Esophagus muscularis mucosa (tissue), 4 donors: ENCODE measurements at places on chromosomes 7 and 10. TPM values are rescaled to one million over a fixed set of nuclear protein-coding genes. Genes with fewer than 3 reads are reported as not detected.
A peak's percentile ranks its signal among the peaks of the same experiment; 100 is the strongest.

DNA sequence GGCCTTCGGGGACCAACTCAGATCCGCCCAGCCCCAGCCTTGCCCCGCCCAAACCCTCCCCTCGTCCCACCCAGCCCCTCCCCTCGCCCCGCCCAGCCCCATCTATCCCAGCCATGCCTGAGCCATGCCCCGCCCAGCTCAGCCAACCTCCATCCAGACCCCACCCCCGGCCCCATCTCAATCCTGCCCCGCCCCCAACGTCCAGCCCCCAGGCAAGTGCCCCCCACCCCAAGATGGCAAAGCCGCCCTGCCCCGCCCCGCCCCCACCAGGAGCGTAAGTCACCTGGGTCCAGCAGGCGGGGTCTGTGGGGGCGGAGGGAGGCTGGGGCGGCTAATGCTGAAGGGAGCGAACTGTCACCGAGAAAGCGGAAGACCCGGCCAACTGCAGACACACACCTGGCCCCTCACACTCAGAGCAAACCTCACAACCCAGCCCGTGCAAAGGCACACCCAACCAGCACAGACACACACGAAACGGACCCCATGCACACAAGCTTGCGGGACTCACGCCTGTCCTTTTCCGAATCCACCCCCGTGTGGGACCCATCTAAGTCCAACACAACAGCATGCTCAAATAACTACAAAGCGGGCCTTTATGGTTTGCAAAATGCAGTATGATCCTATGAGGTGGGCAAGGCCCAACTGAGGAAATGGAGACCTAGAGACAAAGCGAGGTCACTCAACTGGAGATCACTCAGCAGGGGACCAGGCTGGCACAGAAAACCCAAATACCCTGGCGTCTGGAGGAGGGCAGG, 11.5 kb upstream of the OGA start:
- peak overlapping the region; percentile 29 for H3K27ac ChIP-seq
- H3K4me3 ChIP-seq = peak overlapping the region; percentile 61
- no peaks in the 10 kb centered on the region for H3K36me3 ChIP-seq
- H3K27me3 ChIP-seq = no peaks in the 10 kb centered on the region
- peaks cover 31% of the 10 kb centered on the region for H3K4me1 ChIP-seq
- DNase-seq = no peak

DNA sequence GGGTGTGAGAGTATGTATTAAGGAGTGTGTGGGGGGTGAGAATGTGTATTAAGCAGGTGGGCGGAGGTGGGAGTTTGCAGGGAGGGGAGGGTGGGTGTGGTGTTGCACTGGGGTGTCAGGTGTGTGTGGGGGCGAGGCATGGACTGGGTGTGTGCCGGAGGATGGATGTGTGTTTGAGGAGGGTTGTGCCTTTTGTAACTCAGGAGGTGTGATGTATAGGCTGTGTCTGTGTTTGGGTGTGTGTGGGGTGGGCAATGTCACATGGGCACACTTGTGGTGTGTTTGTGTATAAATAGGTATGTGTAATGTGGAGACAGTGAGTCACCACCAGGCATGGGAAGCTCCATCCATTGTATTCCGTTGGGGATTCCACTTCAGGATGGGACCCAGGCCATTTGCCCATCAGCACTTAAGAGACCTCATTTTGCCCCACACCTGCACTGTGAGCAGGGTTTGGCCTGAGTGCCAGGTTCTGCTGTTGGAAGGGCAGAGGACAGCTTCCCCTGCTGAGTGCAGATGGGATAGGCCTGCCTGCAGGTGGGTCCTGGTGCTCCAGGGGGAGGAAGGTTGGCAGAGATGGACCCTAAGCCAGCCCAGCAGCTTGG, 5.8 kb downstream of the UNC5B start:
- no peak for DNase-seq
- peak overlapping the region; percentile 62 for H3K4me3 ChIP-seq
- H3K4me1 ChIP-seq = peaks cover 37% of the 10 kb centered on the region
- no peaks in the 10 kb centered on the region for H3K36me3 ChIP-seq

DNA sequence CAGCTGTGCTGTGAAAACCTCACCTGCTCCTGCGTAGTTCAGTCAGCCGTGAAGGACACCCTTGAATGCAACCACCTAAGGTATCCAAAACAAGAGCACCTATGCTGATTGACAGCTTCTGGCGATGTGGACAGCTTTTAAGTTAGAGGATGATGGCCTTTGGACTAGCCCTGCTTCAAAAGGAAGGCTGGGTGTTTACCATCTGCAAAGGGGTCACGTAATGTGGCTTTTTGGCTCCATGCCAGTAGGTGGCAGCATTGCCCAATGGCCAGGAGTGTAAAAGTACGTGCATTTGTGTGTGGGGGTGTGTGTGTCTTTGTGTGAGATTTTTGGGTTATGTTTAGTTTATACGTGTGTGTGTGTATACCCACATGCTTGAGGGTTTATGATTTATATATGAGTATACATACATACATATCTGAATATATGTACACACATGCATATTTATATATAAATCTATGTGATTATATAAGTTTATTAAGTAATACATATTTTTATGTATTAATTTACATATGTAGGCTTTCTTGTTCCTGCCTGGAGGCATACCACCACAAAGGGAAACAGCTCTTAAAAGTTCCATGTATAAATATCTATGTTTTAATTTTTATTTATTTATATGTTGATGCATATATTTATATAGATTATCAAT, 236.3 kb upstream of the ANKRD30A start:
- H3K27ac ChIP-seq = no peak overlapping the region
- no peaks in the 10 kb centered on the region for H3K4me1 ChIP-seq
- no peaks in the 10 kb centered on the region for H3K27me3 ChIP-seq
- H3K4me3 ChIP-seq = no peak overlapping the region
- DNase-seq = no peak
- no peaks in the 10 kb centered on the region for H3K36me3 ChIP-seq

The VPS37D gene
- total RNA-seq = 3.5 TPM

DNA sequence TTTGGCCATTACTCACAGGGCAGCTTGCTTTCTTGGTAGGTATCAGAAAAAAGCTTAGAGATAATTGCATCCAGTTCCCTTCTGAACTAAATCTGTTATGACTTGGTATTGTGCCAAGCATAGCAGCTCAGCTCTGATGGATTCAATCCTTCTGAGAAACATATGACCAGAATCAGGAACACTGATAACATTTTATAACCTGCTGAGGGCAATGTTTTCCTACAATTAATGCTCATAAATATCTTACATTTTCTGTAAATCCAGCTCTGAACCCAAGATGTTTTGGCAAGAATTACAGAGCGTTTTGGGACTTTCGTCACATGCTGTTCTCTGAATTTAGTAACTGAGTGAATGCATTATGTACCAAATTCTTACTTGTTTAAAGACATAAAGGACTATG, 167.8 kb downstream of the KIF20B start:
- H3K27me3 ChIP-seq = no peaks in the 10 kb centered on the region
- H3K27ac ChIP-seq = no peak overlapping the region
- H3K4me3 ChIP-seq = no peak overlapping the region
- H3K4me1 ChIP-seq = no peaks in the 10 kb centered on the region
- no peaks in the 10 kb centered on the region for H3K36me3 ChIP-seq

The ZNRF2 gene
- total RNA-seq = 16.9 TPM

The NUDT13 gene
- total RNA-seq = 3.4 TPM

- H3K27me3 ChIP-seq = no peaks in the 10 kb centered on the region
- peak overlapping the region; percentile 87 for H3K27ac ChIP-seq
- peaks cover 14% of the 10 kb centered on the region for H3K36me3 ChIP-seq
Observed at GRCh38 chr7:10939237-10939910, 34.3 kb upstream of the PHF14 start.

DNA sequence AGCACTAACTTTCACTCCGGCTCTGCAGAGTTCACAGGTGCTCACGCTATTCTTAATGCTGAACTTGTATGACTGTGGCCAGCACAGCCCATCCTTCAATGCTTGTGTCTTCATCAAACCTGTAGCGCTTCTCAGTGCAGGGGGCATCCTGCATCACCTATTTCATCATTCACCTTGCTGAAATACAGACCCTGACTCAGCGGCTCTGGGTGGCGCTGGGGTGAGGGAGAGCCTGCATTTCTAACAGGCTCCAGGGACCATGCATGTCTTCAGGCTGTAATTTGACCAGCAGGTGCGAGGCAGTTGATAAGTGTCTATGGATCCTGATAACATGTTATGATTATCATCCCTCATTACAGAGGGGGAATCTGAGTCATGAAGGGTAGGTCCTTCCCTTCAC, 89.3 kb downstream of the VOPP1 start:
- no peak overlapping the region for H3K4me3 ChIP-seq
- peaks cover 34% of the 10 kb centered on the region for H3K36me3 ChIP-seq
- no peaks in the 10 kb centered on the region for H3K4me1 ChIP-seq
- no peak overlapping the region for H3K27ac ChIP-seq

GRCh38 chr7:155667241-155667829, 22.9 kb downstream of the RBM33 start:
- peaks cover 2% of the 10 kb centered on the region for H3K36me3 ChIP-seq
- H3K27ac ChIP-seq = no peak overlapping the region
- no peaks in the 10 kb centered on the region for H3K27me3 ChIP-seq
- H3K4me1 ChIP-seq = peaks cover 59% of the 10 kb centered on the region

- H3K36me3 ChIP-seq = no peaks in the 10 kb centered on the region
- peak overlapping the region; percentile 51 for H3K4me3 ChIP-seq
- peaks cover 61% of the 10 kb centered on the region for H3K4me1 ChIP-seq
- DNase-seq = no peak
- H3K27me3 ChIP-seq = peaks cover 78% of the 10 kb centered on the region
Observed at GRCh38 chr10:8052956-8053445, 1.5 kb upstream of the GATA3 start.

GRCh38 chr7:108813251-108814014, 243.8 kb downstream of the DNAJB9 start:
- H3K36me3 ChIP-seq = no peaks in the 10 kb centered on the region
- H3K4me1 ChIP-seq = no peaks in the 10 kb centered on the region
- DNase-seq = no peak
- no peak overlapping the region for H3K27ac ChIP-seq

DNA sequence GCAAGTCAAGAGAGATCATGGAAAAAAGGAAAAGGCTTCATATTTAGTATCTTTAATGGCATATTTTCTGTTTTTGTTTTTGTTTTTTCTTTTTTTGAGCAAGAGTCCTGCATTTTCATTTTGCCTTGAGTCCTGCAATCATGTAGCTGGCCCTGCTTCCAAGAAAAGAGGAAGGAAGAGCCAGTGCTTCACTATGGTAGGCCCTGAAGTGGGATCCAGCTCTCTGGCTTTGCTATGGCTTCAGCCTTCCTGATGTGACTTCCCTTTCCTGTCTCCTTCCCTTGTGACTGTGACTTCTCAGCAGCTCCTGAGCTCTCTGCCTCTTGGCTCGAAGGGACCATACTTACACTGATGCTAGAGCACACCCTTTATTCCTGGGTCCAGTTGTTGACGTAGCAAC, 512.3 kb downstream of the INHBA start:
- no peaks in the 10 kb centered on the region for H3K4me1 ChIP-seq
- no peaks in the 10 kb centered on the region for H3K36me3 ChIP-seq
- H3K4me3 ChIP-seq = no peak overlapping the region
- H3K27ac ChIP-seq = no peak overlapping the region
- no peak for DNase-seq
- no peaks in the 10 kb centered on the region for H3K27me3 ChIP-seq
